ENCODE measurements at places on chromosomes 7 and 10. TPM values are rescaled to one million over a fixed set of nuclear protein-coding genes. Genes with fewer than 3 reads are reported as not detected.

The AFAP1L2 gene
- 2.3 TPM for total RNA-seq

The GPR15LG gene
- not detected for total RNA-seq

The ZNF138 gene
- 10.2 TPM for total RNA-seq

The OIT3 gene
- total RNA-seq: not detected

The ZPBP gene
- not detected for total RNA-seq

The PNLIPRP2 gene
- 1.00 TPM for total RNA-seq

The MALRD1 gene
- 9.8 TPM for total RNA-seq

The CISD1 gene
- total RNA-seq: 98.3 TPM

The DLX5 gene
- total RNA-seq: 0.30 TPM

The CCDC3 gene
- total RNA-seq: 1.9 TPM

The SPDYE9 gene
- total RNA-seq: not detected

The CACNA2D1 gene
- not detected for total RNA-seq

The LARP4B gene
- total RNA-seq: 230 TPM

The MGMT gene
- 57.0 TPM for total RNA-seq

The FUOM gene
- 119 TPM for total RNA-seq

Measured in Caco-2 (cell line).